Memory B cell (primary cell): ENCODE measurements at places on chromosomes 1 and 21.
A peak's percentile ranks its signal among the peaks of the same experiment; 100 is the strongest.

DNA sequence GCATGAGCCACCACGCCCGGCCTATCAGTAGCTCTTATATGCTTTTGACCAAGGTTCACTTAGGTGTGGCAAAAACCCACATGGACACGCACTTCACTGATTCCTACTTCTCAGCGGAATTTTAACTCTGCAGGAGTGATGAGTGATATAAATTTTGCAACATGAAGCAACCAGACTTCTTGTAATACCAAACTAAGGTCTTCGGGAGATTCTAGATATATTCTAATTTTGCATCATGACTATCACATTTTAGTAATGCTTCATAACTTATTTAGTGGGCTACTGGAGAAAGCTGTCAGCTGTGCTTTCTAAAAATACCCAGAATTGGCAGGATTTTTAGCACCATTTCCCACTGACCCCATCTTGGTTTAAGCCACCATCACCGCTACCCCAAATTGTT lies 27.8 kb downstream of the RHCE start:
- DNase-seq = no peak

DNA sequence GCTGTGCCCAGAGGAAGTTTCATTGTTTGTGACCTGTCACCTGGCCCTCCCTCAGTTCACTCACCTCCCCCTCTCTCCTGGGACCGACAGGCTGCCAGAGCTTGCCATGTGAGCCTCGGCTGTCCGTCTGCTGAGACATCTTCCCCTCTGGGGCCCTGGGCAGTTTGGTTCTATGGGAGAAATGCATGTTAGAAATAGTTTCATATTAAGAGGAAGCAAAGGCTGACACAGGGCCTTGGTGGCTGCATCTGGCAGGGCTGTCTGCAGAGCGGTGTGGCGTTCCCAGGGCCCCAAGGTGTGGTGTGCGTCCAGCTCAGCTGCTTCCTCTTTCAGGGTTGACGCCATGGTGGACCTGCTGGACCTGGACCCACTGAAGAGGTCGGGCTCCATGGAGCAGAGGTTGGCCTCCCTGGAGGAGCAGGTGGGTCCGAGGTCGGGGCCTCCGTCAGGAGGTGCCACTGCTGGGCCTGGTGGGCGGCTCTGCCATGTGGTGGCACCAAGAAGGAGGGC lies 31.9 kb upstream of the LRRC3 start:
- DNase-seq = no peak

DNA sequence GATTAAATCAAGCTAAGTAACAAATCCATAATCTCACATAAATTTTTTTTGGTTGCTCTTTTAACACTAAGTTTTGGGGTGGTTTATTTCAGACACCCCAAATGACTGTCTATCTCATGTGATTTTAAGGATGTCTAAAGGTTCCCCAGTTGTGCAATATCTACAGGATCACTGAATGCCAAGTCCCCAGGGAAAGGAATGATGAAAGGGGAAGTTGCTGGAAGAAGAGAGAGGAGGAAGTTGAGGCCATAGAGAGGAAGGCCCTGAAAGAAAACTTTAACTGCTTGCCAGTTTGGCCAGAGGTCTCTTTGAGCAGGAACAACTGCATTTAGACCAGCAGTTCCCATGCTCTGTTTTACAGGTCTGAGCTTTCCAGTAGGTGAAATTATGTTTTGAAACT lies 27.5 kb upstream of the SLC19A2 start:
- DNase-seq = no peak

DNA sequence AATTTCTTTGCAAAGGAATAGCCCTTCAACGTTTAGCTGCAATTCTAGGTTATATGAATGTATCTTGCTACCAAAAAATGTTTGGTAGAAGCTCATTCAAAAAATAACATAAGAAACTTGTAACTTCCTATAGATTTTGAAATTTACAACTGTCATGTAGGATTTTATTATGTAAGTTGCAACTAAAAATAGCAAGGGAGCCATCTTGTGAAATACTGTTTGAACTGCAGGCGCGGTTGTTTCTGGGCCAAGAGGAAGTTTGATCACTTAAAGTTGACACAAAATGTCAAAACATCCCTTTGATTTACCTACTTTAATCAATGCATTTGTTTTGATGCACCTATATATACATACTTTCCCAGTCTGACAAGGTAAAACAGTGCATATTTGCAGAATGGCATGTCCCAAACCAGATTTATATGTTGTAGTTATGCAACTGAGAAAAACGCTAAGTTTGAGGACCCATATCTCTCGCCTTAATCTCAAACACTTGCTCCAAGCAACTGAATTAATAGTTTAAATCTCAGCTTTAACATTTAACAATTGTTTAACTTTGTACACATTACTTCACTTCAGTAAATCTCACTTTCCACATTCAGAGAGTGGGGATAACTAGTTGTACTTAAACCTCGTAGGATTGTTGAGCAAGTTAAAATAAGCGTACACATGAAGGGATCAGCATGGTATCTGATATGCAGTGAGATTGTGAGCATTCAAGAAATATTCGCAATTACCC lies 63.9 kb downstream of the KCNK2 start:
- DNase-seq = no peak

DNA sequence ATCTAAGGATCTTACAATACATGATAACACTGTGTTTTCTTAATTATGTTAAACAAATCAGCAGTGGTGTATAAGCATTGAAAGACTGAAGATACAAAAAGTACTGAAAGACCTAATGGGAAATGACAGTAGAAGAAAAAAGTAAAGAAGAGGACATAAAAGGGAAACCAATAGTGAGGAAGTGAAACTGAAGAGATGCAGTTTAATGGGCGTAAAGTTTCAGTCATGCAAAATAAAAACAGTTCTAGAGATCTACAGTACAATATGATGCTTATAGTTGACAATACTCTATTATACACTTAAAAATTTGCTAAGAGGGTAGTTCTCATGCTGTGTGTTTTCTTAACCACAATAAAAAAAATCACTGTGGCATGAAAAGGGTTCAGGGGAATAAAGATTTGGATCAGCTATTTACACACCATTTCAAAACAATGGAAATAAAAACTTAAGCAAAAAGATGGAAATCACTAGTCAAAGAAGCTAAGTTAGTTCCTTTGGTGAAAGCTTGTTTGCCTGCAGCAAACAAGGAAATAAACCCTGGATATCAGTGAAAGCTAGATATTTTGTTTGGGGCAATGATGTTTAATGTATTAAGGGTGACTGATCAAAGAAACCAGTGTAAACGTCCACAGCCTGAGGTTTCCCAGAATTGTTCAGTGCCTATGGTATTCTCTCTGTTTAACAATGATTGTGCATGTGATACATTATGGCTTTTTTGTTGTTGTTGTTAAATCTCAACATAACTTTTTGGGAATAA lies 1160.8 kb upstream of the ADGRL2 start:
- peak; percentile 12 for DNase-seq

GRCh38 chr1:59276439-59276851 lies 20.4 kb upstream of the FGGY start:
- DNase-seq = no peak
